Ascending aorta (tissue), 2 donors: ENCODE measurements at places on chromosomes 6 and 20. TPM values are rescaled to one million over a fixed set of nuclear protein-coding genes. Genes with fewer than 3 reads are reported as not detected.

The DLL1 gene
- total RNA-seq: 16.5 TPM

The RAE1 gene
- total RNA-seq: 9.5 TPM

The WDR27 gene
- total RNA-seq: 92.7 TPM

The CST5 gene
- total RNA-seq: not detected

The BANF2 gene
- not detected for total RNA-seq

The EIF6 gene
- total RNA-seq: 98.0 TPM

The MLN gene
- not detected for total RNA-seq

GRCh38 chr20:48832405-48832730, 4.6 kb upstream of the PREX1 start:
- no peaks in the 10 kb centered on the region for H3K27me3 ChIP-seq
- no peak overlapping the region for H3K4me3 ChIP-seq
- no peak for DNase-seq
- peaks cover 8% of the 10 kb centered on the region for H3K4me1 ChIP-seq

- H3K36me3 ChIP-seq: no peaks in the 10 kb centered on the region
- H3K27me3 ChIP-seq: no peaks in the 10 kb centered on the region
- no peak for DNase-seq
Measured at GRCh38 chr6:98924647-98925046, 23.1 kb downstream of the FBXL4 start.

- no peaks in the 10 kb centered on the region for H3K27me3 ChIP-seq
- no peak for DNase-seq
- H3K36me3 ChIP-seq: peaks cover 24% of the 10 kb centered on the region
- H3K4me3 ChIP-seq: no peak overlapping the region
- peaks cover 10% of the 10 kb centered on the region for H3K4me1 ChIP-seq
Measured at GRCh38 chr20:50563133-50563944, 53.2 kb downstream of the PTPN1 start.

- H3K27ac ChIP-seq: no peak overlapping the region
- H3K4me3 ChIP-seq: no peak overlapping the region
- H3K27me3 ChIP-seq: no peaks in the 10 kb centered on the region
- H3K36me3 ChIP-seq: no peaks in the 10 kb centered on the region
- no peaks in the 10 kb centered on the region for H3K4me1 ChIP-seq
Measured at GRCh38 chr6:118889163-118889562, 4.8 kb upstream of the ASF1A start.

- no peak overlapping the region for H3K4me3 ChIP-seq
- H3K36me3 ChIP-seq: no peaks in the 10 kb centered on the region
- H3K27ac ChIP-seq: no peak overlapping the region
- no peaks in the 10 kb centered on the region for H3K27me3 ChIP-seq
- no peaks in the 10 kb centered on the region for H3K4me1 ChIP-seq
Measured at GRCh38 chr20:54305421-54305820, 97.5 kb downstream of the PFDN4 start.

GRCh38 chr6:136873748-136874147, 48.4 kb upstream of the SLC35D3 start:
- no peak overlapping the region for H3K4me3 ChIP-seq
- peaks cover 4% of the 10 kb centered on the region for H3K36me3 ChIP-seq
- H3K4me1 ChIP-seq: no peaks in the 10 kb centered on the region

DNA sequence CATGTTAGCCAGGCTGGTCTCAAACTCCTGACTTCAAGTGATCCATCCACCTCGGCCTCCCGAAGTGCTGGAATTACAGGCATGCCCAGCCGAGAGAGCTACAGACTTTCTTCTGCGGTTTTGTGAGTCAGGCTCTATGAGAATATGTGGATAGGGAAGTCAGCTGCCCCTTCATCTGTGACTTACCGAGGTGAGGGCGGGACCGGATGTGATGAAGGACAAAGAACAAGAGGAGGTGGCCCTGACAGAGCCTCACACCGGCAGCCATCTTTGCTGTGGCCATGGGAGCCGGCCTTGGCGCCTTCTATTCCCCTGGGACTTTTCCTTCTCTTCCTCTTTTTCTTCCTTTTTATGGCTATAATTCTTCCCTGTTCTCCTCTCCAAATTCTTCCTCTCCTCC, 67.0 kb downstream of the IYD start:
- H3K27me3 ChIP-seq: no peaks in the 10 kb centered on the region
- DNase-seq: no peak
- no peaks in the 10 kb centered on the region for H3K4me1 ChIP-seq
- no peaks in the 10 kb centered on the region for H3K36me3 ChIP-seq
- H3K27ac ChIP-seq: no peak overlapping the region
- H3K4me3 ChIP-seq: no peak overlapping the region

DNA sequence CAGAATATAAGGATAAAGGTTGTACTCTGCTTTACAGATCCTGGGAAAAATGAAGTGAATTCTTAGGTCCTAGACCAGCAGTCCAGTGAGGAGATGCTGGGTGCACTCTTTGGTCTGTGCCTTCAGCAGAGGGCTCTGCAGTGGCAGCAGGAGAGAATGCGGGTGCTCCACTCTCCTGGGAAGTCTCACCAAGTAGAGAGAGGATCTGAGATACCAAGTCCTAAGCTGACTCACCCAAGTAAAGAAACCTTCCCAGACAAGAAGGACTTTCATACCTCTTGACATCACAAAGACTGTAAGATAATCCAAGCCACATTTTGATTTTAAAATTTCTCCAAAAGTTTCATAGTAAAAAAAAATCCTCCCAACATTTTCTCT, 116.9 kb upstream of the EMILIN3 start:
- no peak for DNase-seq
- peaks cover 29% of the 10 kb centered on the region for H3K36me3 ChIP-seq
- no peak overlapping the region for H3K27ac ChIP-seq
- no peaks in the 10 kb centered on the region for H3K4me1 ChIP-seq
- no peaks in the 10 kb centered on the region for H3K27me3 ChIP-seq
- H3K4me3 ChIP-seq: no peak overlapping the region

DNA sequence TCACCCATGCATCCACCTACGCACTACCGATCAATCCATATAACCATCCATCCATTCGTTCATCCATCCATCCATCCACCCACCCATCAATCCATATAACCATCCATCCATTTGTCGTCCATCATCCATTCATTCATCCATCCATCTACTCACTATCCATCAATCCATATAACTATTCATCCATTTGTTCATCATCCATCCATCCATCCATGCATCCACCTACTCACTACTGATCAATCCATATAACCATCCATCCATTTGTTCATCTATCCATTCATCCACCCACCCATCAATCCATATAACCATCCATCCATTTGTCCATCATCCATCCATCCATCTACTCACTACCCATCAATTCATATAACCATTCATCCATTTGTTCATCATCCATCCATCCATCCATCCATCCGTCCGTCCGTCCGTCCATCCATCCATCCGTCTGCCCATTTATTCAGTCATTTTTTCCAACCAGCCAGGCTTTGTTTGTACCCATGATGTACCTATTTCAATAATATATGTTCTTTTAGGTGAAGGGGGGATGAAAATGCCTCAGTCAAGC, 6.1 kb upstream of the BPIFB6 start:
- DNase-seq: no peak
- no peak overlapping the region for H3K27ac ChIP-seq
- no peaks in the 10 kb centered on the region for H3K36me3 ChIP-seq
- H3K4me1 ChIP-seq: no peaks in the 10 kb centered on the region
- no peak overlapping the region for H3K4me3 ChIP-seq
- no peaks in the 10 kb centered on the region for H3K27me3 ChIP-seq

DNA sequence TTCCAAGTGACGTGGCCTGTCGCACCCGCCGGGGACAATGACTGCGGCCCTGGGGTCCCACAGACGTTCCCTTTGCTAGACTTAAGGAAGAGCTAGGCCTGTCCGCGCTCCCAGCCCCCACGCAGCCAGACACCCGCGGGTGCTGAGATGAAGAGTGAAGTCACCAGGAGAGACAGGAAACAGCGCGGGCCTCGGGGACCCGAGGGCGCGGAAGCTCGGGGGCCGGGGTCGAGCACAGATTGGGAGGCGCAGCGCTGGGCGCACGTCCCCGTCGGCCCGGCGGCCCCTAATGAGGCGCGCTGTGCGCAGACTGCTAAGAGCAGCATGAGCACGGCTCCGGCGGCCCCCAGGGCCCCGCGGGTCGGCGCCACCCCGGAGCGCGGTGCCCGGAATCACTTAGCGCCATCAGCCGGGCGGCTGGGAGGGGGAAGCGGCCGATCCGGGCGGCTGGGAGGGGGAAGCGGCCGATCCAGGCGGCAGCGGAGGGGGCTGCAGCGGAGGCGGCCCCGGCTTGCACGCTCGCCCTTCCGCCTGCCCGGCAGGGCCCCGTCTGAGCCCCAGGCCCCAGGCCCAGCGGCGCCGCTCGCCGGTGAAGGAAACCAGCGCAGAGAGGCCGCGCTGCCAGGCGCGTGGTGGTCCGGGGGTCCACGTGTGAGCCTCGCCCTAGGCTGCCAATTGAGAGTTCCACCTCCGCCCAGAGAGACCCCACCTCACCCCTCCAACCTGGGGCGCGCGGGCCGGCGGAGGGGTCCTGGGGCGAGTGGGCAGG, 8.3 kb upstream of the AVP start:
- no peaks in the 10 kb centered on the region for H3K4me1 ChIP-seq
- H3K27ac ChIP-seq: no peak overlapping the region
- DNase-seq: no peak
- peak overlapping the region; percentile 26 for H3K4me3 ChIP-seq

DNA sequence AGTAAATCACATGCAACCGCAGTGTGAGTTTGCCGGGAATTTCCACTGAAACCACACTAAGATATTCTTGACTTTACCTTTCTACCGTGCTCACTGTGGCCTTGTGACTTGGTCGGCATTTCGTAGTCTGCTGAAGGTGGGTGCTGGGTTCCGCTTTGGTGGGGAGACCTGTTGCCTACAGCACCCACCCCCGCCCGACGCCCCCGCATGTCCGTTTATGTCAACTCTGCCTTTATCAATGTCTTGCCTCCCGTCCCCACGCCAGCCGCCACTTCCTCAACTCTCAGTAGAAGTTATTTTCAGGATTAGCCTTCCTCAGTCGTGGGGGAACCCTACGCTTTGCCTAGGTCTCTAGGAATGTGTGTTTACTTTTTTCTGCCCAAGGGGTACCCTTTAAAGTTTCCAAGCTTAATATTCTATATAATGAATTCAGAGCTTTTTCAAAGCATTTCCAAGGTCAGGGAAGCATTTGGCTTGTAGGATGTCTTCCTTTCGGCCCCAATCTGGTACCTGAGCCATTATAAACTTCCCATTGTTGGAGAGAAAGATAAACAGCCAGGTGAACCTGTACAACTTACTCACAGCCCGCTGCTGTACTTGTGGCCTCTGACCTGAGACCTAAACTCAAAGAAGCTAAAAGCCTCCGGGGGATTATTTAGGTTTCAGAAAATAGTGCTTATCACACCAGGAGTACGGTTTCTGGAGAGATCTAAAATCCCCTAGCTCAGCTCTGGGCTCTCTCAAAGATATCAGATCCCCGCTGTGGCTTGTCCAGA, 54.2 kb downstream of the TBC1D7 start:
- H3K4me3 ChIP-seq: no peak overlapping the region
- no peaks in the 10 kb centered on the region for H3K27me3 ChIP-seq
- DNase-seq: no peak
- no peak overlapping the region for H3K27ac ChIP-seq
- peaks cover 14% of the 10 kb centered on the region for H3K4me1 ChIP-seq
- H3K36me3 ChIP-seq: peaks cover 9% of the 10 kb centered on the region

DNA sequence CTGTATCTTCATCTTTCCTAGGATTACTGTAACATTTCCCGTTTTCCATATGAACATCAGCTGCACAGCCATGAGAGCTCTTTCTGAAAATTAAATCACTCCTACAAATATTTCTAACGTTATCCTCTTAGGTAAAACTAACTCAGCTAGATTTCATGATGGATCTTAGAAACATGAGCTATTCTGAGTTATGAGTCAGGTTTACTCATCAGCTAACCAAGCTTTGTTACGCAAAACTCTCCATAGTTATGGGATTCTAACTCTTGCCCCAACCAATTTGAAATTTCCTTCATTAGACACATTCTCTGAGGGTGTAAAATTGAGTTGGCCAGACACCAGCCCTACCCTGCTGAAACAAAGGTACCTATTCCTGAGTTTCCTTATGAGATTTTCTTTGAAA, 14.0 kb downstream of the DEFB110 start:
- no peaks in the 10 kb centered on the region for H3K4me1 ChIP-seq
- no peak for DNase-seq
- H3K27ac ChIP-seq: no peak overlapping the region
- H3K4me3 ChIP-seq: no peak overlapping the region
- H3K36me3 ChIP-seq: no peaks in the 10 kb centered on the region
- no peaks in the 10 kb centered on the region for H3K27me3 ChIP-seq

DNA sequence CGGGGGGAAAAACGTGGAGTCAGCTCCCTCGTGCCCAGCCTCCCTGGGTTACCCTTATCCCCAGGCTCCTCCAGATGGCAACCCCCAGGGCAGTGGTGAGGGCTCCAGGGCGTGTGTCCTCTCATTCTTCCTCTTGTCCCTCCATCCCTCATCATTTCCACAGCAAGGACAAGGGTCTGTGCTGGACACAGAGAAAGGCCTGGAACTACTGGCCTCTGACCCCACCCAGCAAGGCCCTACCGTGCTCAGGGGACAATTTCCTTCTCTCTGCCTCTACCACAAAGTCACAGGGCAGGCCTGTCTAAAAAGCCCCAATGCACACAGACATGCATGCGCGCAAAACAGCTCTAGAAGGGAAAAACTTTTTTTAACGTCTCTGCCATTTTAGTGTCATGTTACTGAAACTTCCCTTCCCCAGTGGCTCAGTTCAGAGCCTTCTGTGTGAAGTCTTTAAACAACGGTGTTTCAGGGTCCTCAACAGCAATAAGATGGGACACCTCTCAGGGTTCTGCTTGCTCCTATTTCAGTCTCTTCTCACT, 1.1 kb upstream of the SLC35B2 start:
- no peak overlapping the region for H3K4me3 ChIP-seq
- no peaks in the 10 kb centered on the region for H3K27me3 ChIP-seq
- DNase-seq: no peak

- no peaks in the 10 kb centered on the region for H3K36me3 ChIP-seq
- no peak overlapping the region for H3K27ac ChIP-seq
- H3K27me3 ChIP-seq: no peaks in the 10 kb centered on the region
- no peak for DNase-seq
- H3K4me3 ChIP-seq: no peak overlapping the region
Measured at GRCh38 chr6:15444881-15445280, 199.0 kb downstream of the JARID2 start.

GRCh38 chr6:104324301-104324700, 535.4 kb downstream of the HACE1 start:
- no peaks in the 10 kb centered on the region for H3K36me3 ChIP-seq
- no peak overlapping the region for H3K4me3 ChIP-seq
- peaks cover 3% of the 10 kb centered on the region for H3K4me1 ChIP-seq
- no peak for DNase-seq

GRCh38 chr6:54990001-54990400, 143.4 kb downstream of the FAM83B start:
- no peak overlapping the region for H3K27ac ChIP-seq
- no peaks in the 10 kb centered on the region for H3K36me3 ChIP-seq
- DNase-seq: no peak
- no peaks in the 10 kb centered on the region for H3K4me1 ChIP-seq
- H3K27me3 ChIP-seq: no peaks in the 10 kb centered on the region
- H3K4me3 ChIP-seq: no peak overlapping the region
